ENCODE measurements at places on chromosomes 12 and 14. TPM values are rescaled to one million over a fixed set of nuclear protein-coding genes. Genes with fewer than 3 reads are reported as not detected.

- no peak for DNase-seq
These were observed 12.2 kb downstream of the TMEM121 start for GRCh38 chr14:105538481-105539049.

DNA sequence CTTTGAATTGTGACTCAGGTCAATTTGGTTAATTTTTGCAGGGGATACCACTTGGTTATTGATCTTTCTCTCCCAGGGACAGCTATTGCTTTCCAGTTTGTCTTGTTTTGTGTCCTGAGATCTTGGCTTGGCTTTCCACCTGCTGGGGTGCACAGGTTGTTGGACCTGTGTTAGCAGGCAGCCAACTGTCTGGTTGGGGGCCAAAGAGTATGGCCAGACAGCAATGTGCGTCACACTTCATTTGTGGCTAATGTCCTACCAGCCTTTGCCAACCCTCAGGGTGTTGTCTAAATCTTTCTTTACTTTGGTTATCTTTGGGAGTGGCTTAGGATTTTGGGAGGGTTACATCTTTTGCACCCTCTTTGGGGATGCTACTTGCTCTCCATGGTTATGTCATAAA, 494.9 kb upstream of the ATP2B1 start:
- DNase-seq: no peak

GRCh38 chr14:47264842-47265241, 410.6 kb downstream of the MDGA2 start:
- no peak for DNase-seq

GRCh38 chr14:100294963-100295330, 11.3 kb downstream of the SLC25A29 start:
- DNase-seq: no peak

DNA sequence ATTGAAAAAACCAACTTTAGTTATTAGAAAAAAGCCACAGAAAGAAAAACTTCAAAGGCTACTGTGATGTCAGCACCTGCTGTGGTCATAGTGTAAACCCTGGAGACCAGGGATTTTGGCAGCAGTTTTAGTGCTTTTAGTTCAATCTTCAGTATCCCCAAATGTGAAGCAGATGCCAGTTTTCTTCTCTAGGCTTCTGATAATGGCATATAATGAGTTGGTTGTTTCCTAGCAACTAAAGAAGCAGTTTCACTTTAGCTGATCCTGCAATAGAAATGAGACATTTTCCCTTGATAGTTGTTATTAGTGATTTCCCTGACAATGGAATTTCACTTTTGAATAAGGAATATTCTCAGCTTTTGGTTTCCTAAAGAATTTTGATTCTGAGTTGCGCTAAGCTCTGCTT, 131.2 kb downstream of the NUBPL start:
- DNase-seq: no peak

DNA sequence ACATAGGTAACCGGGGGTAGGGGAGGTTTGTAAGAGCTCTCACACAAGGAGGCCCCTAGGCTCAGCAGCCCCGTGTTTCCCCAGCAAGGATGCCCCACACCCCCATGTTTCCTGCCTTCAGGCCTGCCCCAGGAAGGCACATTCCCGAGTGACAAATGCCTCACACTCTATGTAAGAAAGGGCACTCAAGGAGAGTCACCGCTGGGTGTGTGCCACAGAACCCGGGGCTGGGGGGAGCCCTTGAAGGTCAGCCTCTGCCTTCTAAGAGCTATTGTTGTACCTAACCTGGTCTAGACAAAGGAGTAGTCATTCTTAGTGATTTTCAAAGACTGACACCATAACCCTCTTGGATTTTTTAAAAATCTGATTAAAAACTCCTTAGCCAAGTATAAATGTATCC, 333.6 kb downstream of the DPF3 start:
- no peak for DNase-seq

GRCh38 chr12:71455028-71455737, 15.6 kb downstream of the LGR5 start:
- no peak for DNase-seq

GRCh38 chr12:131929581-131930456, 743 bp downstream of the PUS1 start:
- no peak for DNase-seq

ASCL1 gene
- polyA plus RNA-seq: 0.14 TPM

GARIN6 gene
- polyA plus RNA-seq: not detected

All from right renal pelvis (tissue), 4 donors.